ENCODE measurements at places on chromosomes 12 and 14. TPM values are rescaled to one million over a fixed set of nuclear protein-coding genes. Genes with fewer than 3 reads are reported as not detected.

- no peak overlapping the region for H3K27ac ChIP-seq
- H3K27me3 ChIP-seq, result no peaks in the 10 kb centered on the region
- DNase-seq, result no peak
- H3K4me3 ChIP-seq, result no peak overlapping the region
- no peaks in the 10 kb centered on the region for H3K4me1 ChIP-seq
Measured at GRCh38 chr14:49796025-49796424, 28.1 kb downstream of the KLHDC2 start.

GRCh38 chr14:24368212-24368561, 203 bp downstream of the NFATC4 start:
- no peak for DNase-seq
- peak overlapping the region; percentile 56 for H3K4me3 ChIP-seq
- H3K4me1 ChIP-seq, result peaks cover 23% of the 10 kb centered on the region
- no peaks in the 10 kb centered on the region for H3K36me3 ChIP-seq
- H3K27me3 ChIP-seq, result no peaks in the 10 kb centered on the region

- no peak overlapping the region for H3K27ac ChIP-seq
- H3K4me1 ChIP-seq, result no peaks in the 10 kb centered on the region
- no peak for DNase-seq
- no peak overlapping the region for H3K4me3 ChIP-seq
Measured at GRCh38 chr14:45072126-45072525, 11.8 kb upstream of the PRPF39 start.

DNA sequence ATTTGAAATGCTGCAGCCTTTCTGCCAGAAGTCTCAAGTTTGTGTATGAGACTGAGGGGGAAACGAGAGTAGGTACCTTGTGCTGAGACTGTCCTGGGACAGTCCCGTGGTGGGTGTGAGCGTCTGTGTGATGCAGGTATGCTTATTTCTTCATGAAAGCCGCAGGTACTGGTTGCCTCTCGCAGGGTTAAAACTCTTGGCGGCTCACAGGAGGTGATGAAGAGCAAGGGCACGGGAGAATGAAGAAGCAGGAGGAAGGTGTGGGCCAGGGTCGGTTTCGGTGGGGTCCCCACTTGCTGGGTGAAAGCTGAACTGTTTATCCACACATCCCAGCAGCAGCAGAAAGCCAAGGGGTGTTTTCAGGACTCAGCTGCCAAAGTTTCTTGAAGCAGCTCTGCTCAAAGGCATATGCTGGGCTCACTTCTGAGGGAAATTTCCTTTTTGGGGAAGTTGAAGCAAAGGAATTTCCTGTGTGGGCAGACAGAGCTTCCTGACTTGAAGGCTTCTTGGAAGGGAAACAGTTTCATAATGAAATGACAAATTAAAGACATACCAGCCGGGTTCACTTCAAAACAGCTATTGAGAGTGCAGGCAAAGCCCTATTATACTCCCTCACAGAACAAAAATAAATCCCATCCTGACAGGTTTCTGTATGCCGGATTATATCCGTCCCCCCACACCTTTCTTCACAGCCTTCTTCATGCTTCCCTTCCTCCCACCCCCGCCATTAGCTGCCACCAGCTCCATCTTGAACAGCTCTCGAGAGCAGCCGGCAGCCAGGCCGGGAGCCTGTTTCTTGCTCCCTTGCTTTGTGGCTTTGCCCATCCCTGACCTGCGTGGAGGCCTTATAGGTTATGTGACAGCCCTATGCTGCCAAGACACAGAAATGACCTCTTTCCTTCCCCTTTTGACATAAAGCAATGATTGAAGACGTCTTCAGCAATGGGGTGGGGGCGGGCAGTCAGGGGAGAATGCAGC, 116.6 kb downstream of the ETV6 start:
- peaks cover 70% of the 10 kb centered on the region for H3K4me1 ChIP-seq
- H3K27ac ChIP-seq, result peak overlapping the region; percentile 82

DNA sequence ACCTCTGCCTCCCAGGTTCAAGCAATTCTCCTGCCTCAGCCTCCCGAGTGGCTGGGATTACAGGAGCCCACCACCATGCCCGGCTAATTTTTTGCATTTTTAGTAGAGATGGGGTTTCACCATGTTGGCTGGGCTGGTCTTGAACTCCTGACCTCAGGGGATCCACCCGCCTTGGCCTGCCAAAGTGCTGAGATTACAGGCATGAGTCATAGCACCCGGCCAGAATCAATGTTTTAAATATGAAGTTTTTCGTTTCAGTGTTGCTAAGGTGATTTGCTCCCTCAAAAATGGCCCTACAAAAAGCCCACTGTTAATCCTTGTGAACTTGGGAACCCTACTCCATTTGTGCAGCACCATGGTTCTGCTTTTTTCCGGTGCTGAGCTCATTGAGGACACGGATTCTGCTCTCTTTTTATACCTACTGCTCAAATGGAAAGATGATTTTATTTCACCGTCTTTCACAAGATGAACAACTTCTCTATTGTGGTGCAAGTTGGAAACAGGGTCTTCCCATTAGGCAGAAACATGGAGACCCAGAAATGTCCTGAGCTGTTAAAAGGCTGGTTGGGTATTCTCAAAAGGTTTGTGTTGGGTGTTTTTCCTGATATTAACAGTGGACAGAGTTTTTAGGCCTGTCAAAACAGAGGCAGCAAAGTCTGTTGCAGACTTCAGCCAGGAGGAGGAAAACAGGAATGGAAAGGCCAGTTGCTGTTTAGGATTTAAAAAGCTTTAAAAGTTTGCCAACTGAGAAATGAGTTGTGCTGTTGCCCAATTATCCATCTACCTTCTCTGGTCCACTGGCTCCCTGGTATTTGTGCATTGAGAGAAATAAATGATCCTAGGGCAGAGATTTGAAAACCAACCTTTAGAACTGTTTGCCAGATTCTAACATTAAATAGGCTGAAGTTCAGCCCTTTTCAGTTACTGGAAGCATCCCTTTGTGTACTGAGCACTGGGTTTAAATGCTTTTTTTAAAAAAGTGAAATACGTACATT, 85.8 kb downstream of the ATP23 start:
- H3K4me3 ChIP-seq, result no peak overlapping the region
- no peak overlapping the region for H3K27ac ChIP-seq
- no peaks in the 10 kb centered on the region for H3K4me1 ChIP-seq
- no peak for DNase-seq
- H3K27me3 ChIP-seq, result no peaks in the 10 kb centered on the region
- H3K36me3 ChIP-seq, result no peaks in the 10 kb centered on the region

DNA sequence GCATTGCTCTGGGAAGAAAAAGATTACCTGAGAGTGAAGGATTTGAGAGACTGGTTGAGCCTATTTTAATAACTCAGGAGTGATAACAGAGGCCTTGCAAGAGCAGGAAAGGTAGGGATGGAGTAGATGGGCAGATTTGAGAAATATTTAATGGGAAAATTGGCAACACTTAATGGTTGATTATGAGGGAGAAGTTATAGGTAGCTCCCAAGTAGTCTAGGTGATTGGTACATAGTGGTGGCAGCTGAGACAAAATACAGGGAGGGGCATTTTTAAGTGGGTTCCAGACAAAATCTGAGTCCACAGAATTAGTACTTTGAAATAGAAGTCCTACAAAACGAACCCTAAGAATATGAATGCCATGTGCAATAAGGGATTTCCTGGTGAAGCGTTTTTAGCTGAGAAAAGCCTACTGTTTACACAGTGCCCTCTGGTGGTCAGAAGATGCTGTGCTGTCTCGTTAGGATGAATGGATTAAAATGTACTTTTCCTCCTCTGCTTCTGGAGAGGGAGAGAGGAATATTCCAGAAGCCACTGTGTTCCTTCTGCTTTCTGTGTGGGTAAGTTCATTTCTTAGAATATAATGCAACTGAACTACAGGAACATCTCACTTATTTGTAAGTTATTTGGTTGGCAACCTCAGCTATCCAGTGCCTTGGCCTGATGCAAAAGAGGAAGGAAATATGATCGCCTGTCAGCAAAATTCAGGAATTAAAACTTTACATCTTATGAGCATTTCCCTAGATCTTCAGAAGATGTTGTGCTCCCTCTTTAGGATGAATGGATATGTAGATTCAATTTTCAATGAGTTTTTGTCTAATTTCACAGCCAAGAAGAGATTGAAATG, 6.5 kb downstream of the ZBTB1 start:
- no peaks in the 10 kb centered on the region for H3K27me3 ChIP-seq
- no peak for DNase-seq
- peaks cover 57% of the 10 kb centered on the region for H3K4me1 ChIP-seq
- H3K27ac ChIP-seq, result peak overlapping the region; percentile 19

GRCh38 chr14:24954700-24955037, 95.3 kb downstream of the STXBP6 start:
- H3K4me3 ChIP-seq, result no peak overlapping the region
- H3K27ac ChIP-seq, result no peak overlapping the region
- peaks cover 5% of the 10 kb centered on the region for H3K4me1 ChIP-seq

DNA sequence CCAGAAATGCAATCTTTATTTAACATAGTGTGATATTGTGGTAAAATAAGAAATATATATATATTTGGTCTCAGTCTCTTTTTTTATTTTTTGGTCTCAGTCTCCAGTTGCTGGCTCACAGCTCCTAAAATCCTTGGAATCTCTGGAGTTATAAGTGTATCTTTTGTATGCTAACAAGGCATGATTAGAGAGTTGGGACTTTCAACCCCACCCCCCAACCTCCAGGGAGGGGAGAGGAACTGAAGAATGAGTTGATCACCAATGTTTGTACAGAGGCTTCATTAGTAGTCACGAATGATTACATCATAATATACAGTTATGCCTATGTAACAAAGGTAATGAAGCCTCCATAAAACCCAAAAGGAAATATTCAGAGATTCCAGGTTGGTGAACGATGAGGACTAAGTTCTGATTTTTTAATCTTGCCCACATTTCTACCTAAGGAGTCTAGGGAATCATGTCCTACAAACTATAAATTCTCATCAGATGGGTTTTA, 22.8 kb upstream of the LALBA start:
- no peak overlapping the region for H3K27ac ChIP-seq
- DNase-seq, result no peak
- H3K4me3 ChIP-seq, result no peak overlapping the region
- H3K4me1 ChIP-seq, result no peaks in the 10 kb centered on the region

Gene GPRC5A
- 886 TPM for total RNA-seq

Data from upper lobe of right lung (tissue), 1 donor.